ENCODE measurements at places on chromosomes 13 and 19.

DNA sequence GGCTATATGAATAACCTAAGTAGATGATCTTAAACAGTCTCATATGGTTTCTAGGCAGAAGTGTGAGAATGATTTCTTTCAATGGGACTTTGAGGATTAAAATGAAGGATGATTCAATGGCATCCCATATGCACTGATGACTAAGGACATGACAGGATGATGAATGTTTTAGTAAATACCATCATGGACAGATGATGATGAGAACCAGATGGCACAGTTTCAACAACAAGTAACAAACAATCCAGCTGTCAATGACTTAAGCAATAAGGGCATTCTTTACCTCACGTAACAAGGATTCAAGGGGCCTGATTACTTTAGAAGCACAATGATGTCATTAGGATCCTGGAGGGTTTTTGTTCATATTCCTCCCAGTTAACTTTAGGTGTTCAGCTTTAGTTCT lies 2678.4 kb downstream of the PCDH9 start:
- no peak for DNase-seq

DNA sequence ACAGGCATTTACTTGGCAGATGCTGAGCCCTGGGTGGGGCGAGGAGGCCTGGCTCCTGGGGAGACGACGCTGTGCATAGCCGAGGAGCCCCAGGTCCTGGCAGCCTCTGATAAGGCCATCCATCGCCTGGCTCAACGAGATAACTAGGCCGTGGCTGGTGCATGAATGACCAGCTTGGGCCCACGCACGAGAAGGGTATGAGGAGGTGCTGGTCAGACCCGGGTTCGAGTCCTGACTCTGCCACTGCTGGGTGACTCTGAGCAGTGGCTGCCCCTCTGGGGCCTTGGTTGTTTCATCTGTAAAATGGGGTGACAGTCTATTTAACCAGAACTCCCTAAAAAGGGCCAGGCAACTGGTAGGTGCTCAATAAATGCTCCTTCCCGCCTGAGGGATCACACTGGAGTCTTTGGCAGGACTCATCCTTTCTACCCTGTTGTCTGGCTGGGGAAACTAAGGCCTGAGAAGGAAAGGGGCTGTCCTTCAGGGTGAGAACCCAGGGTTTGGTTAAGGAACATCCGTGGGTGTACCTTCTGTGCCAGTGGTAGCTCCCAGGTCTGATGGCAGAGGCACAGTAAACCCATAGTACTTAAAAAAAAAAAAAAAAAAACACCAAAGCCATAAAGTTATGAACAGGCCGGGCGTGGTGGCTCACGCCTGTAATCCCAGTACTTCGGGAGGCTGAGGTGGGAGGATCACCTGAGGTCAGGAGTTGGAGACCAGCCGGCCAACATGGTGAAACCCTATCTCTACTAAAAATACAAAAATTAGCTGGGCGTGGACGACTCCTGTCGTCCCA lies 8.1 kb upstream of the ARRDC2 start:
- no peak for DNase-seq

DNA sequence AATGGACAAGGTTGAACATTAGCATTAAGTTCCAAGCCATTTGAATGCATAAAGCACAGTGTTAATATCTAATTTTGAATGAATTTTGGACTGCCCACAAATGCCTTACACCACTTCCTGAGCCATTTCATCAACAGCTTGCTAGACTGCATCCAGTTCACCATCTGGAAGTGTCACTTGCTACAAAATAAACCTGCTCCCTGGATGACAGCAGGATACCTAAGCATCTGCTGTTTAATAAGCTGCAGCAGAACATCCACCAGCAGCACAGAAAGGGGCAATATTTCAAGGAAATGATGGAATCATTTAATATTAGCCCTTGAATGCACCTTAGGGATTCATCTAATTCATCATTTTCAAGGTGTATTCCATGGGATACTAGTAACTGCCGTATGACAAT lies 76.6 kb upstream of the PCDH9 start:
- no peak for DNase-seq

DNA sequence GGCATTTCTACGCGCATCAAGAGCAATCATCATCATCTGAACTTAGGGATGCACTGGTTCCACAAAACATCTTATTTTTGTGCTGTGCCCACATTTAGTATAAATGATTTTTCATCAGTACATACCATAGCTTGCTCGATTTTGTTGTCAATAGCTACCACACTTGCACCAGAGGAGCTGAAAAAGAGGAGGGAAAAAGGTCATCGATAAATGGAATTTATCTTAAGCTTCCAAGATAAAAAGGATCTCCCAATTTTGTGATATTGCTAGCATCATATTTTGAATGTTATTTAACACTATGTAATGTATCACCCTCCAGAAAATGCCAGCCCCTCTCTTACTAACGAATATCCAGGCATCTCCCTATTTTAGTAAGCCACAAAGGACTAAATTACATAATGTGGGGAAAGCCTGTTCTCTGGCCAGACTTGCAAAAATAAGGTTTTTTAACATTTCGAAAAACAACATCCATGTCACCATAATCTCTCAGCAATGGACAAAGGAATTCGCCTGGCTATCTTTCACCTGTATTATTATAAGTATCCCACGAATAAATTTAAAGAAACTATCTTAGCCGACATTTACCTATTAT lies 62.4 kb downstream of the SERP2 start:
- DNase-seq = no peak

GRCh38 chr13:48819899-48820298 lies 155.8 kb upstream of the FNDC3A start:
- DNase-seq = no peak

- DNase-seq = no peak
Measured at GRCh38 chr13:32310134-32310706, 4.9 kb downstream of the ZAR1L start.

DNA sequence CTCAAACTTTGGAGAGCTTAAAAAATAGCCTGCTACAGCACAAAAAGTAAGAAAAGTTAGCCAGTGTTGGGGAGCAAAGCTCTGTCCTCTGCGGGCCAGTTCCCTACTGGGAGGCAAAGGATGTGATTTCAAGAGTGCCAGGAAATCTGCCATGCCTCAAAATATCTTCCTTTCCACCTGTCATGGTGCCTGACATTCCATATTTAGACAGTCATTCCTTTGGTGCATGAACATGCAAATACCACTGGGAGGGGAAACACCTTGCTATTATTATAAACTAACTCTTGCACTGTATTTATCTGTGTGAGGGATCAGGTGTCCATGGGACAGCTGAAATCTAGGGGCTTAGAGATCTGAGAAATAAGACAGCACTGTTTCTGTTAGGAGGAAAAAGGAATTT lies 10.3 kb downstream of the FREM2 start:
- DNase-seq = no peak

GRCh38 chr13:41588899-41589298 lies 131.5 kb downstream of the RGCC start:
- no peak for DNase-seq

DNA sequence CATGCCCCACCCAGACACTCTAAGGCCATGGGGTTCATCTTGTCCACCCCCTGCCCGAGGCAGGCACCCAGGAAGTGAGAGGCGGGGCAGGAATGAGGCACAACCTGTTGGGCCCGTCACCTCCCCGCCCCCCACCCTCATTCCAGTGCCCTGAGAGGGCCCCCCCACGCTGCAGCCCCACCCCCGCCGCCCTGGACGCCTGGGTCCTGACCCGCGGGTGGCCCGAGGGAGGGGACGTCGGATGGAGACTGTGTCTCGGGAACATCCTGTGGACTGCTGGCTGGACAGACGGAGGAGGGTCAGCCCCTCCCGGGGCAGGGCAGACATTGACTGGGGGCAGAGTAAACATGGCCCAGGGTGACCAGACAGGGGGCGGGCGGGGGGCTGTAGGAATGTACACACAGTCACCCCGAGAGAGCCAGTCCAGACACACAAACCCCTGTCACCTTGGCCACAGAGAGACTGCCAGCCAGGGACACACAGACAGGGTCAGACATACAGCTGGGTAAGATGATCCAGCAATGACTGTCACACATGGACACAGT lies 7.4 kb upstream of the JUNB start:
- DNase-seq = no peak

DNA sequence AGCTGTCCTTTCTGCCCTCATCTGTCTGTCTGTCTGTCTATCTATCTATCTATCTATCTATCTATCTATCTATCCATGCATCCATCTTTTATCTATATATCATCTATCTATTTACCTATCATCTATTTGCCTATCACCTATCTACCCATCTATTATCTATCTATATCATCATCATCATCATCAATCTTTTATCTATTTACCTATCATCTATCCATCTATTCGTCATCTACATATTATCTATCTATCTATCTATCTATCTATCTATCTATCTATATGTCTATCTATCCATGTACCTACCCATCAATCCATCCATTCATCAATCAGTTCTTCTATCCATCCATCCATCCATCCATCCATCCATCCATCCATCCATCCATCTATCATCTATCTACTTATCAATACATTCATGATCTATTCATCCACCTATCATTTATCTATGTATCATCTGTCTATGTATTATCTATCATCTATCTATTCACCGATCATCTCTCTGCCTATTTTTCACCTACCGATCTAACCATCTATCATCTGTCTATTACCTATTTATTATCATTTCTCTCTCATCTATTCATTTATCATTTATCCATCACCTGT lies 49.2 kb upstream of the ADGRE1 start:
- DNase-seq = no peak

DNA sequence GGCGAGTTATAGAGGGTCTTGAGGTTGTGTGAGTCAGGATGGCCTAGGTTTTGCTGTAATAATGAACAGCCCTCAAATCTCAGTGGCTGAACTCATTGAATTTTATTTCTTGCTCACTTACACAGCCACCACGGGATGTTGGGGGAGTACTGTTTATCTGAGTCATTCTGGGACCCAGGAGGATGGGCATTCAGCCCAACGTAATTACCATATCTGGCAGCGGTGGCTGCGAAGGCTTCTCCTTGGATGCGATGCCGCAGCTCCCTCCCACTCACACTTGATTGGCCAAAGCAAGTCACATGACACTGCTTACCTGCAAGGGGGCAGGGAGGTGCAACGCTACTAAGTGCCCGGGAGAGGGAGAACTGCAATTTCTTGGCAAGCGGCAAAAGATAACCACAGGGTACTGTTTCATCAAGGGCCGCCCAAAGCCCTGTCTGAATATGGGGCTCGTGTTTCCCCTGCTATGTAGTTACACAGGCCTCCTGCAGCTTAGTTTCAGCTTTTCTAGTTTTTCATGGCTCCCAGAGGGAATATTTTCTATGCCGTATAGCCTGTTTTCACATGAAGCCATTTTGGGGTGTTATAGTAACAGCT lies 19.9 kb downstream of the ZSWIM9 start:
- peak; percentile 15 for DNase-seq

- peak; percentile 40 for DNase-seq
Measured at GRCh38 chr13:112690283-112690929, 568 bp downstream of the ATP11A start.

DNA sequence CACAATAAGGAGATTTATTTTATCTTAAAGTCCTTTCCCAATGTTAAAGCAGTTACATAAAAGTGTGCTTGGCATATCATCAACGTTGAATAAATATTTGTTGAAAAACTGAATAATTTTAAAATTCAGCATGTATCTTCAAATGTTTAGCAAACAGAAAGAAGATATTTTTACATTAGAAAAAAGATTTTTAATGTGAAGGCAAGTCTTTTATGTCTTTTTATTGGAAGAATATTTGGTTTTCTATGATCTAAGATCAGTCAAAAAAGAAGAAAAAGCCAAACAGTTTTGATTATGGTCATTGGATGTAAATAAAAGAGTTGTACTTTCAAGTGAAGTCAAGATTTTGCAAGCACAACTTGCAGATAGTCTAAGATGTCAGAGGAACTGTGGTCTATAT lies 397.4 kb downstream of the DACH1 start:
- DNase-seq = no peak

DNA sequence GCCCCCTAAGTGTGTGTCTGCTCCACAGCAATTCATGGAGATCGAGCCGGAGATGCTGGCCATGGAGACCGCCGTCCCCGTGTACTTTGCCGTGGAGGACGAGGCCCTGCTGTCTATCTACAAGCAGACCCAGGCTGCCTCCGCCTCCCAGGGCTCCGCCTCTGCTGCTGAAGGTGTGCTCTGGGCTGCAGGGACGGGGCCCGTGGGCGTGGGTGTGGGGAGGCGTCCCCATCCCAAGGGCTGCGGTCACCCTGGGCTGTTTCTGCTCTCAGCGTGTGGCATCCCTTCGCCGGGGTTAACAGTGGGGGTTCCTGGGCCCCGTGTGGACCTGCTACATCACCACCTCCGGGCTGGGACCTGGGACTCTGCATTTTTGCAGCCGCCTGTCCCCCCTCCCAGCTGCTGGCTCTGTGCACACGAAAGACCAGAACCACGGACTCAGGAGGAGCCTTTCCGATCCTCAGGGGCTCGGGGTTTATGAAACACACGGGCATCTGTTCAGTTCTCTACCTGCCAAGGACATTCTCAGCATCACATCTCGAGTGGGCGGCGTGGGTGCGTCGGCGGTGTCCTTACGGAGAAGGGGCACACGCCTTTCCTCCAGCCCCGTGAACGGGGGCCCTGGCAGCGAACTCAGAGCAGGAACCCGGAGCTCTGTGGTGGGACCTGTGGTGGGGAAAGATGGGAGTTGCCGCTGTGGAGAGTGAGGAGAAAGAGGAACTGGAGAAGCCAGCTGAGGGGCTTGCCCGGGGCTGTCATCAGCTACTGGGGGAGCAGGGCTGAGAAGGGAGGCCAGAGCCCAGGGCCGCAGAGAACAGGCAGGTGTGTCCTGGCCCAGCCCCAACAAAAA lies 7.8 kb downstream of the NCLN start:
- no peak for DNase-seq

GRCh38 chr13:94329277-94329676 lies 150.2 kb downstream of the DCT start:
- DNase-seq = no peak

DNA sequence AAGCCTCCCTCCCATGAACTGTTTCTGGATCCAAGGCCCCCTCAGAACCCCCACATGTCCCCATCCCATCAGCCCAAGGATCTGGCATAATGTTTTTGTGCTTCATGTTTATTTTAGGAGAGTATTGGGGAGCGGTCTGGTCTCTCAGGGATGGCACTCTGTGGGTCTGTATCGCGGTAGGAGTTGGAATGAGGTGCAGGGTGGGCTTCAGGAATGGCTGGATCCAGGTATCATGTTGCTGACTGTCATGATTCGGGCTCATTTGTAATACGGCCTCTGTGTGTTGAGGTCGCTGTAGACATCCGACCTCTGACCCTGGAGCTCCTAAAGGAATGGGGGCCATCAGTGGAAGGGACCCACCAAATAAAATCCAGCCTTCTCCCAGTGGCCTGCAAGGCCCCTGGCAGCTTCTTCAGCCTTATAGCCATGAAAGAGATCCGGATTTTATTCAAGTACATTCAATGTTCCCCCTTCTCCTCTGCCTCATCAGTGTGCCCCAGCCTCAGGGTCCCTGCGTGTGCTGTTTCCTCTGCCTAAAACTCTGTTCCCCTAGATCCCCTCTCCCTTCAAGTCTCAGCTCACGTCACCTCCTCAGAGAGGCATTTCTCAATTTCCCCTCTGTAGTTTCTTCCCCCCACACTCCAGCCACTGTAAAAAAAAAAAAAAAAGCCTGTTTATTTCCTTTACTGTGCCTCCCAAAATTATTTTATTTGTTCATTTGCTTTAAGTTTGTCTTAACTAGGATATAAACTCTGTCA lies 2.2 kb downstream of the HCST start:
- DNase-seq = no peak

Measured in stimulated activated CD4-positive, alpha-beta T cell treated with anti-CD3 and anti-CD28 coated beads, TNF-alpha, amount 100 ng/mL, for 4 hours (primary cell).